ENCODE measurements at places on chromosomes 5 and 9.

GRCh38 chr9:95422650-95423049 lies 94.1 kb downstream of the PTCH1 start:
- DNase-seq, result no peak

DNA sequence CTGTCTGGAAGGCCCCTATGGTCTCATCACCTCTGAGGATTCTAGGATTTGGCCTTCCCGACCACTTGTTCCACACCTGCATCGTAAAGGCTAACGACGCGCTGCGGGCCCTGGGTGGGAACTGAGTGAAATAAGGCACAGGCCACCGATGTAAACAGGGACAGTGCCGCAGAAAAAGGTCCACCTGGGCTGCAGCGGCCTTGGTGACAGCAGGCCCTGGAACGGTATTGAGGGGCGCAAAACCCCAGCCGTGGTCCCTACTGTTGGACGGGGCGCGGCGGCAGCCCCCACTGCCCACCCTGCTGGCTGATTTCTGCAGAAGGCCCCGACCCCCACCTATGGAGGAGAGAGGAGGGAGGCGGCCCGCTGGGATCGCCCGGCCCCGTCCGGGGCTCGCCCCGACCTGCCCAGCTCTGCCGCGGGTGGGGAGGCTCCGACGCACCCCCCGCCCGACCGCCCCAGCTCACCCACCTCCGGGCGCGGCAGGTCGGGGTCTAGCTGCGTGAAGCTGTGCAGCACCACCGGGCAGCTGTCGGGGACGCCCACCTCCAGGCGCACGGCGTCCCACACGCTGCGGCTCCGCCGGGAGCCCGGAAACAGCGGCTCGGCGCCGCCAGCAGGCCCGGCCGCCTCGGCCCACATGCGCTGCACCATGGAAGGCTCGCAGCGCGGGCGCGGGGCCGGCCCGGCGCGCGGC lies 391 bp downstream of the RALGDS start:
- no peak for DNase-seq

GRCh38 chr5:130425424-130425823 lies 521.2 kb downstream of the CHSY3 start:
- no peak for DNase-seq

GRCh38 chr5:146081556-146081955 lies 23.8 kb downstream of the PLAC8L1 start:
- no peak for DNase-seq

DNA sequence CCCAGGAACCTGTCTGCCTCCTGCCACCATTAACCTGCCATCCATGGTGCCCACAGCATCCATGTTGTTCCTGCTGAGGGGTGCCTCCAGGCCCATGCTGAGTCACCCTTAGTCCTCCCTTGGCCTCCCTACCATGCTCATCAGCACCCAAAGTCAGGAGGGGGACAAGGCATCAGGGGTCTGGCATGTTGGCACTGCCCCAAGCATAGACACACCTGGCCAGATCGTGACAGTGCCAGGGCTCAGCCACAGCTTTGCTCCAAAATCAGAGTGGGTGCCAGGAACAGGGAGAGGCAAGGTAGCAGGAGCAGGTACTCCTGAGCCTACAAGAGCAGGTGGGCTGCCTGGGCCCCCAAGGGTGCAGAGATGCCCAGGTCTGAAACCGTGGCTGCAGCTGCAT lies 566.6 kb downstream of the TLE1 start:
- DNase-seq, result no peak

- no peak for DNase-seq
These were observed 61.8 kb downstream of the PFDN1 start for GRCh38 chr5:140240987-140241706.

DNA sequence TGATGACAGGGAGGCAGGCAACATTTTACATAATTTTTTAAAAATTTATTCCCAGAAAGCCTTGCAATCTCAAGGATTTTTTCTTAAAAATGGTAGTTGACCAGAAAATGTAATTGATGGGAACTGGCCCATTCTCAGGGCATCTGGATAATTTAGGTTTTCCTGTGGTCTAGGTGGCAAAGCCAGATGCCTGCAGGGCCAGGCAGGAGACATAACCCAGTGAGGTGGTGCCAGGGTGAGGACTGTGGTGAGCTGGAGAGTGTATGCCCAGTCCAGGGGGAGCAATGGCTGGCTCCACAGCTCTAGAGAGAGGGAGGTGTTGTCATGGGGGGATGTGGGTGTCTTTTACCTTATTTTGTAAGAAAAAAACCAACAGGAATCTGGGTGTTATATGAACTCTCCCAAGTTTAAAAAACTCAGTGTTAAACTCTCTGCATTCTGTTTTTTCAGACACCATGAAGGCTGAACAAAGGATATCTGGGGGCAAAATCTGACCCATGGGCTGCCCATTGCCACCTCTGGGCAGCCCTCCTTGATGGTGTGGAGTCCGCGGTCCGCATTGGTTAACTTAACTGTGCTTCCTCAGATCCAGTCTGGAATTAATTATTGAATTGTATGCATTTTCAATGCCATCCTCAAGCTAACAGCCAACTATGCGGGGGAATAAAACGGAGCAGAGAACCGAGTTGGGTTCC lies 43.9 kb downstream of the BOD1 start:
- DNase-seq, result no peak

GRCh38 chr9:134346151-134346550 lies 19.9 kb downstream of the RXRA start:
- no peak for DNase-seq

- no peak for DNase-seq
These were observed 27.6 kb upstream of the RETREG1 start for GRCh38 chr5:16644301-16644889.

DNA sequence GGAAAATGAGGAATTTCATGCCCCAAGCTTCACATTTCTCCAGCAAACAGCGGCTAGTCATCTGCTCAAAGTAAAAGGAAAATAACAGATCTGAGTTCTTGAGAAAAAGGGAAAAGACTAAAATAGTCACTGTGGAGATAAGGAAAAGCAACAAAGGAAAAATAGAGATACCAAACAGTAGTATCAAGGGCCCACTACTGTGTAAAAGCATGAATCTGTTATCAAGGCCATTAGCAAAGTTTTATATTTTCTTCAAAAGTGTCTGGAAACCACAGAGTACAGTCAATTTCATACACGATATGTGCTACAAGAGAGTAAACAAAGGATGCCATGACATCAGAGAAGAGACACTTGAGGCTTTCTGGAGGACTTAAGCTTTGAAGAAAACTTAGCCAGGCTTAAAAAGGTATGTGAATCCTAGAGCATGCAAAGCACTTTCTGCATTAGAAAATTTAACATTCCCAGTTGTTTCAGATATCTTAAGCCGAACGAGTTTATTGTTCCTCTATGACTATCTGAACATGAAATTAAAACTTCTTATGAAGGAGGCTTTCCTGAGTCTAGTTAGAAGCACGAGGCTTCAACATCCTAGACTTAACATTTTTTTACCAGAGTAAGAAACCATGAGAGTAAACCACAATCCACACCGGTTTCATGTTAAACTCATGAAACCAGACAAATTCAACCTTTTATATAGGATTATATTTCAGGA lies 1.2 kb downstream of the TTC33 start:
- no peak for DNase-seq

GRCh38 chr5:157740229-157740610 lies 3.3 kb upstream of the LSM11 start:
- peak; percentile 40 for DNase-seq

DNA sequence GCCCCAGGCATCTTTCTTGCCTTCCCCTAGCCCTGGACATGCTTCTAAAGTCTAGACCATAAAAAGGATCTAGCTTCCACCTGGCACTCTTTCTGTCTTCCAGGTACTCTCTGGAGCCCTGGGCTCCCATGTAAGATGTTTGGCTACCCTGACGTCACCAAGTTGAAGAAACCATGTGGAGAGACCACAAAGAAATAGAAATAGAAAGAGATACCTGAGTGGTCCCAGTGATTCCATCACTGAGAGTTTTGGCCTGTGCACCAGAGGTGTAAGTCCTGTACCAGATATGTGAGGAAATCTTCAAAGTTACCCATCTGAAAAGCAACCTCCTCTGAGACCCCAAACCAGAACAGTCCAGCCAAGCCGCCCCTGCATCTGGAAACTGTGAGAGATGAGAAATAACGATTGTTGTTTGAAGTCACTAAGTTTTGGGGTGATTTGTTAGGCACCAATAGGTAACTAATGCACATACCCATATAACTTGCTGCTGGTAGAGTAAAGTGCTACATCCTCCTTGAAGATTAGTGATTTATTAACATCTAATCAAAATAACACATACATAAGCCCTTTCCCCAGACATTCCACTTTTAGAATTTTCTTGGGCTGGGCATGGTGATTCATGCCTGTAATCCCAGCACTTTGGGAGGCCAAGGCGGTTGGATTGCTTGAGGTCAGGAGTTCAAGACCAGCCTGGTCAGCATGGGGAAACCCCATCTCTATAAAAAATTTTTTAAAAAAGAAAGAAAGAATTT lies 85.7 kb upstream of the LHFPL2 start:
- no peak for DNase-seq

- DNase-seq, result no peak
These were observed 122.3 kb downstream of the SEMA5A start for GRCh38 chr5:9423571-9423970.

DNA sequence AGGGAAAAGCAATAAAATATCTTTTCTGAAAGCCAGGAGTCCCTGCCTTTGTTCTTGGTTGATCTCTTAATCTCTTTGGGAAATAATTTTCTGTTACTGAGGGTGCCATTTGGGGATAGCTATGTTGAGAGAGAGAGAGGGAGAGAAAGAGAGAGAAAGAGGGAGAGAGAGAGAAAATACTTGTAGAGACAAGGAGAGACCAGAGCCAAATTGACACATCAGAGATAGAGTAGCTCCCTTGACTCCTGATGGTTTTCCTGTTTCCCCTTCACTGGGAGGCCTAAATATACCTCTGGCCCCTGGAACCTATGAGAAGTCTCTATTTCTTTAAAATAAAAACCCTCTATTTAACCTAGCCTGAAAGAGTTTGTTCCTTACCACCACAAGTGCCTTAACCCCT lies 14.9 kb downstream of the CMYA5 start:
- DNase-seq, result no peak

- no peak for DNase-seq
These were observed 454.6 kb downstream of the RAB3C start for GRCh38 chr5:59037453-59037852.

GRCh38 chr5:35354751-35355150 lies 124.5 kb upstream of the PRLR start:
- no peak for DNase-seq

DNA sequence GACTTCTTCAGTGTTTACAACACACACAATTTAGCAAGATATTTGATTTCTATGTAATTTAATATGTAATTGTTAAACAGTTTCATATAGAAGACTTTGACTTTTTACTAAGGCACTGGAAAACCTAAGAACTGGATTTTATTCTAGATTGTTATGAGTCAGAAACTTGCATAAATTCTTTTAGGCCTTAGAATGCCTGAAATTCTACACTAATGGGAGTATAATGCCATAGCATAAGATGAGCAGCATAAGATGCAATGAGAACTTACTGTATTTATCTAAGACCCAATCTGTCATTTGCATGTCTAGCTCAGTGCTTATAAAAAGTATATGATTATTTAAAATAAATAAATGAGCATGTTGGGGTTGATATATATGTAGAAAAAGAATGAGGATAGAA lies 285.2 kb downstream of the CDH12 start:
- DNase-seq, result no peak

GRCh38 chr5:31433229-31433628 lies 98.7 kb downstream of the DROSHA start:
- DNase-seq, result no peak

DNA sequence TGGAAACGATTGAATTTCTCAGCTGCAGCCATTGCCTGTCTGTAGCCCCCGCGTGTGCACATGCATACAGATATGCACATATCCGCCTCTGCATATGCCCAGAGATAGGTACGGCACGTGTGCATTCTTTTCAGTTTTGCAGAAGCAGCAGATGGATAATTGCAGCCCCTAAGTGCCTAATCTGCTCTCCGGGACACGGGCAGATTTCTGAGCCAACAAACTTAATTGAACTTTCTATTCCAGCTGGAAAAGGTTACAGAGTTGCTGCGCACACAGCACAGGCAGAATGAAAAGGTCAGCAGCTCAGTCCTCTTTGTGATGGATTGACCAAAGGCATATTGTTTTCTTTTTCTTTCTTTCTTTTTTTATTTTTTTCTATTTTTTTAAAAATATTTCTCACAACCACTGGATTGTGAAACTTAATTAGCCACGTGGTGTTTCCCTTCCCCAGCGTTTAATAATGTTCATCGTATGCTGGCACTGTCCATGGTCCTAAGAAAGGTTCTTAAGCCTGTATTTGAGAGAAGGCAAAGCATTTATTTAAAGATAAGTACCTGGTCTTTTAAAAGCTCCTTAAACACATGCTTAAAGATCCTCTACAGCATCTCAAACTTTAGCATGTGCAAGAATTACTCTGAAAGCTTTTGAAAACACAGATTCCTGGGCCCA lies 270.2 kb upstream of the BRINP1 start:
- DNase-seq, result no peak

- no peak for DNase-seq
These were observed 203.6 kb upstream of the ADRA1B start for GRCh38 chr5:159712672-159713071.

DNA sequence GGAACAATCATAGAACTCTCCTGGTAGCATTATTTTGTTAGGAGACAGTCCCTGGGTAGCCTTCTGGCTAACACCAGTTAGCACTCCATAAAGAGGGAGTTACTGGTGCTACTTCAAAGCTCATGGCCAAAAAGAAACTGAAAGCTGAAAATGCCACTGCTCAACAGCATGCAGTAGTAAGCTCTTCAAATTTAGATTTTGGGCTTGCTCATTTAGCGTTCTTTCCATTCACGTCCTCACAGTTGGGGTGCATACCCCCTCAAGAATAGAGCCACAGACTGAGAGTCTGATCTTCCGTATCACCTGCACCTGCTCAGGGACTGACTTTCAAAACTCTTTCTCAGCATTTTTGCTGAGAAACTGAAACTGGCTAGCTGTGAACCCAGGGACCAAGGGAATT lies 24.7 kb downstream of the NTRK2 start:
- DNase-seq, result no peak

GRCh38 chr5:112366987-112367386 lies 52.1 kb downstream of the EPB41L4A start:
- no peak for DNase-seq

DNA sequence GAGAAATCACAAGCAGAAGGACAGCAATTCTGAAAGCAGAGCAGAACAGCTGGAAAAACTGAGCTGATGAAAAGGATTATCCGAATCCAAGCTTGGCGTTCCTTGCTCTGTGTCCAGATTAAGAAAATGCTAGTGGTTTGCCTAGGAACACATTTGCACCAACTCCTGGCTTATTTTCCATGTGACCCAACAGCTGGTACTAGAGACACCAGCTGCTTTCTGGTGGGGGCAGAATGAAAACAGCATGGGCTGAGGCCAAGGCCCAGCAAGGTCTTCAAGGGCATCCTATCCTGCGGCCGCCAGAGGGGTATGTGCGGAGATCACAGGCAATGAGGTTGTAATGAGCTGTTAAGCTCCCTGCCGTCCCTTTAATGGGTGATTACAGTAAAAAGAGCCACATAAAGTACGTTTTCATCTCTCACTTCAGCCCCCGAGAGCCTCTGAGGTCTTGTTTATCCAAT lies 131.5 kb downstream of the DOCK8 start:
- no peak for DNase-seq
